ENCODE measurements at places on chromosomes 16 and 17. TPM values are rescaled to one million over a fixed set of nuclear protein-coding genes. Genes with fewer than 3 reads are reported as not detected.

TNFRSF17 gene
- total RNA-seq, result not detected

CCT6B gene
- 0.79 TPM for total RNA-seq

HS3ST3B1 gene
- total RNA-seq, result 41.5 TPM

GRCh38 chr16:77574867-77575624, 140.2 kb upstream of the ADAMTS18 start:
- no peak overlapping the region for H3K27ac ChIP-seq
- DNase-seq, result no peak
- H3K4me1 ChIP-seq, result no peaks in the 10 kb centered on the region
- H3K4me3 ChIP-seq, result no peak overlapping the region
- no peaks in the 10 kb centered on the region for H3K27me3 ChIP-seq

DNA sequence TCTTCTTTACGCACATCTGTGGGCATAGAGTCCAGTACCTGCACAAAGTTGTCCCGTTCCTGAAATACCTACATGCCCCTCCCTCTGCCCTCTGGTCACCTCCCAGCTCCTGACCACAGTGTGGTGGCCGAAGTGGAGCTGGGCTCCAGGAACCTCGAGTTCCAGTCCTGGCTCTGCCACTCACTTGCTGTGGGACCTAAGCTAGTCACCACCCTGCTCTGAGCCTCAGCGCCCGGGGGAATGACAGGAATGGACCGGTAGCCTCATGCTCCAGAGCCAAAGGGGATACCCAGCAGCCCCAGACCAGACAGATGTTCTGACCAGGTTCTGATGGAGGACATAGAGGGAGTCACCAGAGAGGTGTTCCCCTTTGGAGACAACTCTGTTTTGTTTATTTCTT, 26.7 kb upstream of the ITGA3 start:
- no peak overlapping the region for H3K27ac ChIP-seq
- no peaks in the 10 kb centered on the region for H3K27me3 ChIP-seq
- no peaks in the 10 kb centered on the region for H3K36me3 ChIP-seq
- H3K4me3 ChIP-seq, result no peak overlapping the region

DNA sequence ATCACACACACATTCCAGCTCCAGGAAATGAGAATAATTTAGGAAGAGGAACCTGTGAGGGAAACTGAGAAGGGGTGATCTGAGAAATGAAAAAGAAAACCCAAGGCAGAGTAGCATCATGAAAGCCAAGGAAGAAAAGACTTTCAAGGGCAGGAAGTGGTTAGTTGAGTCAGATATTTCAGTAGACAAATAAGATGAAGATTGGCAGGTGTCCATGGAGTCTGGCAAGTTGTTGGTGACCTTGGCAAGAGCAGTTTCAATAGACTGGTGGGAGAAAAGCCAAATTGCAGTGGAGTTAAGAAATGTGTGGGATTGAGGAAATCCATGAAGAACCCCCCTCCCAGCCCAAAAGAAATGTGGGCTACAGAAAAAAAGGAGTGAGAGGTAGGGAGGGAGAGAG, 10.7 kb downstream of the GNAO1 start:
- no peak overlapping the region for H3K4me3 ChIP-seq
- no peaks in the 10 kb centered on the region for H3K27me3 ChIP-seq
- no peak overlapping the region for H3K27ac ChIP-seq
- no peaks in the 10 kb centered on the region for H3K4me1 ChIP-seq
- H3K36me3 ChIP-seq, result no peaks in the 10 kb centered on the region

GRCh38 chr16:56368545-56368944, 56.8 kb downstream of the AMFR start:
- H3K27me3 ChIP-seq, result no peaks in the 10 kb centered on the region
- DNase-seq, result no peak

DNA sequence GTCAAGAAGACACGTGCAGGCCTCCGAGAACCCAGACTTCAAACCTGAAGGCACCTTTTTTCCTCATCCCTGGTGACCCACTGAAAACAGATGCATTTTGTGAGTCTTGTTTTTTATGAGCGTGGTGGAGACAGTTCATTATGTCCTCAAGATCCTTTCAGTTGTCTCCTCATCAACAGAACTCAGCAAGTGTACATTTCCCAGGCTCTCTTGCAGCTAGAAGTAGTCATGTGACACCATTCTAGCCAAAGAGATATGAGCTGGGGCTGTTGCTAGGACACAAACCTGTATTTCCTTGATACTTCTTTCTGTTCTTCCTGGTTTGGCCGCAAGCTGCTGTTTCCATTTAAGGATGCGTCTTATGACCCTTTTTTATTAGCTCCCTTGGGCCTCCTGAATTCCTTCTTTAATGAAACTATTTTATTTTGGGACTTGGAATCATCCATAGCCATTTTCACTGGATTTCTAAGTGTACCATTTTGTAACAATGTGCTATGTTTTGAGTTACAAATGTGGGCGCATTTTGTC, 135.7 kb upstream of the FOXF1 start:
- H3K27me3 ChIP-seq, result no peaks in the 10 kb centered on the region
- H3K36me3 ChIP-seq, result no peaks in the 10 kb centered on the region
- H3K27ac ChIP-seq, result no peak overlapping the region
- DNase-seq, result no peak
- no peak overlapping the region for H3K4me3 ChIP-seq

GRCh38 chr17:1490643-1491442, 1.6 kb downstream of the MYO1C start:
- no peaks in the 10 kb centered on the region for H3K4me1 ChIP-seq
- H3K36me3 ChIP-seq, result no peaks in the 10 kb centered on the region
- peak overlapping the region; percentile 76 for H3K4me3 ChIP-seq
- no peaks in the 10 kb centered on the region for H3K27me3 ChIP-seq
- peak; percentile 45 for DNase-seq
- H3K27ac ChIP-seq, result peak overlapping the region; percentile 10

All from SJCRH30 (cell line).